Testis (tissue), 5 donors: ENCODE measurements at places on chromosomes 13 and 19. TPM values are rescaled to one million over a fixed set of nuclear protein-coding genes. Genes with fewer than 3 reads are reported as not detected.

DNA sequence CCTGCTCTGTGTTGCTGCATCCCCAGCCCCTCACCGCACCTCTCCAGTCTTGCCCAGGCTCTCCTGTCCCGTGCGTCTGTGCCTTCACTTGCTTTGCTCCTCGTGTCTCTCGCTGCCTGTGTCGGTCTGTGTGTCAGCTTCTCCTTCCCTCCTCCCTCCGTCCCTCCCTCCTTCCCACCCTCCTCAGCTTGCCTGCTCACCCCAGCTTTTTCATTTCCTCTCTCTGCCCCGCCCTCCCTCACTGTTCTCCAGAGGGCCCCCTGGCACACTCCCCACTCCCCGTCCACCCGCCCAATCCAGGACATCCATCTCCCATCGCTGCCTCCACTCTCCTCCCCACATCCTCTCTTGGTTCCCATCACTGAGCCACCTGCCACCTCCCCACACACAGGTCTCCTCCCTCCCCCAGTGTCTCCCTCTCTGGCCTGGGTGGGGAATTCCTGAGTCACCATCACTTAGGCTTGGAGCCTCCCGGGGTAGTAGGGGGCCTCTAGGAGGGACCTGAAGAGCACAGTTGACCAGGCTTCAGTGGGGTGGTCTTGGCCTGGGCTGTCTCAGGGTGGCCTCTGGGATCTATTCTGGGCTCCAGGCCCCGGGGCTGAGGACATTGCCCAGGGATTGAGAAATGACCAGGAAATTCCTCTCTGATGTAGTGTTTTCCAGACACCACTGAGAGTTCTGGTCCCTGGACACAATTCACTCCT, at the start of gene PTGIR:
TSS of gene PTGIR (minus strand) at position 132 of the 704 bp plus-strand sequence. CDS start 864 bp downstream, outside the sequence.
- peak; percentile 48 for DNase-seq

DNA sequence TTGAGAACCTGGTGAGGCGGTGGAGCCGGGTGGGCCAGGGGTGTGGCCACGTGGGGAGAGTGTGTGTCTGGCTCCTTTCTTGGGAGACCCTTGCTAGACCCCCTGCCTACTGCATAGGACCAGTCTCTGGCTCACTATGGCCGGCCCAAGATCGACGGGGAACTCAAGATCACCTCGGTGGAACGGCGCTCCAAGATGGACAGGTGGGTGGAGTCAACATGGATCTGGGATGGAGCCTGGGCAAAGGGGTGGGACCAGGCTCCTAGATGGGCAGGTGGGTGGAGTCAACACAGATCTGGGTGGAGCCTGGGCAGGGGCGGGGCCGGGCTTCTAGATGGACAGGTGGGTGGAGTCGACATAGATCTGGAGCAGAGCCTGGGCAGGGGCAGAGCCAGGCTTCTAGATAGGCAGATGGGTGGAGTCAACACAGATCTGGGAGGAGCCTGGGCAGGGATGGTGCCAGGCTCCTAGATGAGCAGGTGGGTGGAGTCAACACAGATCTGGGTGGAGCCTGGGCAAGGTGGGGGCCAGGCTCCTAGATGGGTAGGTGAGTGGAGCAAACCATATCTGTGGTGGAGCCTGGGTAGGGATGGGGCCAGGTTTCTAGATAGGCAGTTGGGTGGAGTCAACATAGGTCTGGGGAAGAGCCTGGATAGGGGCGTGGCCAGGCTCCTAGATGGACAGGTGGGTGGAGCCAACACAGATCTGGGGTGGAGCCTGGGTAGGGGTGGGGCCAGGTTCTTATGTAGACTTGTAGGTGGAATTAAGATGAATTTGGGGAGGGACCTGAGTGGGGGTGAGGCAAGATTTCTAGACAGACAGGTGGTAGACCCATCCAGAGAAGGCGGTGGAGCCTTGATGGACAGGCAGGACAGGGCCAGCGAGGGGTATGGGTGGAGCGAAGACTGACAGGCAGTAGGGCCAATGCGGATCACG, 56.5 kb downstream of the VAV1 start:
- DNase-seq, result peak; percentile 56

DNA sequence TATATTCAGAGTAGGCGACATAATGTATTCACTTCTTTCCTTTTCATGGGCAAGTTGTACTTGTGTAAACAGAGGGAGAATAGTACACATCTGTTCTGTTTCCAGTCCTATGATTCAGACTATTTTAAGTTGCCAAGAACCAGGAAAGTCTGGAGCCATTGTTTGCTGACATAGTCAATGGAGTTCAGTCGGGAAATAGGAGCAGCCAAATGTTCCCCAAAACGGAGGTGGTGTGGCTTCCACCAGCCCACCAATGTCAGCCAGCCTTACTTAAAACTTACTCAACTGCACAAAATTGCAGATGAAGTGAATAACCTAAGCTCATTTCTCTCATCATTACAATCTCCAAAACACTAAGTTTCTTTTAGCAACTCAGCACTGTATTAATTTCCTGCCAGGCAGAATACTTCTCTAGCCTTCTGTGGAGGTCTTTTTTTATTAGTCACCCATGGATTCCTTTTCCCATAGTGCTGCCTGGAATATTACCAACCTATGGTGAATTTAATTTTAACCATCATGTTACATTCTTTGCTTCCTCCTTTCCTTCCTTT, 22.3 kb upstream of the CSNK1A1L start:
- no peak for DNase-seq

DNA sequence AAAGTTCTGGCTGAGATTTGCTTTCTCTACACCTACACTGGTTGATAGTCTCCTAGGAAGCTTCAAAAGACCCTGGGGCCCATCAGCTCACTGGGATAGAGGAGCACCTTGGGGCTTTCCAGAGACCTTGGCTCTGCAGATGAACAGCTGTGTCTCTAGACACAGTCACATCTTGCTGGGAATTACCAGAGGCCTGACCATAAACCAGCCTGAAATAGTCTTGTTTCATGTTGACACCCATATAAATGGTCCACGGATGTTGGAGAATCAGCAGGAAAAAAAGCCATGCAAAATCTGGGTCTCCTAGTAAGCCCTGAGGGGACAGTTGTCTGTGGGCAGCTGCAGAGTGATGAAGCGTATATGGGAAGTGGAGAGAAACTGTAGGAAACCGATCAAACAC, 207.6 kb downstream of the DNAJC15 start:
- DNase-seq, result no peak

- DNase-seq, result no peak
Measured at GRCh38 chr19:51594774-51595109, 23.7 kb downstream of the ZNF175 start.

GRCh38 chr19:18110609-18111232, 13.1 kb downstream of the MAST3 start:
- no peak for DNase-seq

DNA sequence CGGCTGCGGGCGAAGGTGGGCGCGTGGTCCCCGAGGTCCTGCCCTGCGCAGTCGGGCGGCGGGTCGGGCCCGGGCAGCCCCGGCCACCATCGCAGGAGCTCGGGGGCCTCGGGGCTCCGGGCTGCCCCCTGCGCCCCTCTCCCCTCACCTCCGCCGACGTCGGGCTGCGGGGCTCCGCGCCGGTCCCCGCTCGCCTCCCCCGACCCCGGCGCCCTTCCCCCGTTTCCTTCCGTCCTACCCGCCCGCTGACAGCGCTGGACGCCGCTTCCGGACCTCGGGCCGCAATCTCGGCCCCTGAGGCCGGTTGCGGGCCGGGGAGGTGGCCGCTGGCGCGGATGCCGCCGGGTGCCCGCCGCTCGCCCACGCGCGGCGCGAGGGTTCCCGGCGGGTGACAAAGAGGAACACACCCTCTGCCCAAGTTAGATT, 720 bp downstream of the FARP1 start:
- no peak for DNase-seq

DNA sequence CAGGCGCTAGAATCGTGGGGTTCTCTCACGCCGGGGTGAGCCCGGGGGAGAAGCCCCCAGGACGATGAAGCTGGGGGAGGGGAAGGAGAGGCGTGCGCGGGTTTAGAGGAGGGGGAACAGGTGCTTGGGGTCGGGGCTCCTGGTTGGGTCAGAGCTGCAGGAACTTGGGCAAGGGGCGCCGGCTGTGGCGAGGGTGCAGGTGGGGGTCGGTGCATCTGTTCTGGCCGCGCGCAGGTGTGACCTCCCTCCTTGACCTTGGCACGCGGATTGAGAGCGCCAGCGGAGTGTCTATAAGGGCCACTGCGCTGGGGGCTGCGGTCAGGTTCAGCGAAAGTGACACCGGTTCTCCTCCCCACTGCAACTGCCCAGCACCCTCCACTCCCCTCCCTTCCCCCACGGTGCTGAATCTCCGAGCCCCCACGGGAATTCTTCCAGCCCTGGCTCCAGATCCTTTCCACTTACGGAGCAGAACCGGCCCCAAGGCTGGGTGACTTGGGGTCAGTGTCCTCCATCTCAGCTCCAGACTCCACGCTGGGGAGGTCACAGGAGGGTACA, 618 bp downstream of the TMEM38A start:
- peak; percentile 57 for DNase-seq

DNA sequence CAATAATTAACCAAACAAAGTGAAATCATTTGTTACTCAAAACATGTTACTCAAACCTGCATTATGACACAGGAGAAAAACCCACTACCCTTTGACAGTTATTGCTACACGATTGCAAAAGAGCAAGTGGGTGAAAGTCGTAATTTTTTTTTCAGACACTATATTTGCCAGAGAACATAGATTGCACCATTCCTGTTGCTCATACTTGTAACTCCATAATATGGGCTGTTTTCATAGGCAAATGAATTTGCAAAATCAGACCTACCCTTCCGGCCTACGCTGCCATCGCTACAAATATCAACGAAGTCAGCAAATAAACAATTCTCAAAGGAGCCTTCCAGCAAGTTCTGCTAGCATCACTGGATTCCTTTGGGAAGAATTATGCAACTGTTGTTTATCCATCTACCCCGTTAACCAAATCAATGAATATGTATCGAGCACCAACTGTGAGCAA, 396.5 kb downstream of the IRS2 start:
- no peak for DNase-seq

GRCh38 chr19:23461120-23461519, 65.8 kb upstream of the ZNF91 start:
- no peak for DNase-seq

DNA sequence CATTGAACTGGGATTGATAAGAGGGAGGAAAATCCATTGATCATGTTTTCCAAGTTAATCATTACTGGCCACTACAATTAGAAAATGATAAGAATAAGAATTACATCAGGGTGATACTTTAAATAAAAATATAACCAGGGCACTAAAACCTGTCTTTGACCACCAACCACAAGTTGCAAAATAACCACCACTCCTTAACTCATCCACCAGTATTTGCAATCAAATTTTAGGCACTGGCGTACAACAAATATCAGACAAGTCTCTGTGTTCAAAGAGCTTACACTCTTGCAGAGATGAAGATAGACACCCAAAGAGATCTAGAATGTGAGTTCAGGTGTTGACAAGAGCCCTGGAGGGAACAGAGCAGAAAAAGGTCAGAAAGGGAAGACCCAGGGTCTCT, 514 bp downstream of the CEACAM3 start:
- no peak for DNase-seq

- no peak for DNase-seq
Measured at GRCh38 chr13:78786459-78786858, 127.5 kb upstream of the OBI1 start.

DNA sequence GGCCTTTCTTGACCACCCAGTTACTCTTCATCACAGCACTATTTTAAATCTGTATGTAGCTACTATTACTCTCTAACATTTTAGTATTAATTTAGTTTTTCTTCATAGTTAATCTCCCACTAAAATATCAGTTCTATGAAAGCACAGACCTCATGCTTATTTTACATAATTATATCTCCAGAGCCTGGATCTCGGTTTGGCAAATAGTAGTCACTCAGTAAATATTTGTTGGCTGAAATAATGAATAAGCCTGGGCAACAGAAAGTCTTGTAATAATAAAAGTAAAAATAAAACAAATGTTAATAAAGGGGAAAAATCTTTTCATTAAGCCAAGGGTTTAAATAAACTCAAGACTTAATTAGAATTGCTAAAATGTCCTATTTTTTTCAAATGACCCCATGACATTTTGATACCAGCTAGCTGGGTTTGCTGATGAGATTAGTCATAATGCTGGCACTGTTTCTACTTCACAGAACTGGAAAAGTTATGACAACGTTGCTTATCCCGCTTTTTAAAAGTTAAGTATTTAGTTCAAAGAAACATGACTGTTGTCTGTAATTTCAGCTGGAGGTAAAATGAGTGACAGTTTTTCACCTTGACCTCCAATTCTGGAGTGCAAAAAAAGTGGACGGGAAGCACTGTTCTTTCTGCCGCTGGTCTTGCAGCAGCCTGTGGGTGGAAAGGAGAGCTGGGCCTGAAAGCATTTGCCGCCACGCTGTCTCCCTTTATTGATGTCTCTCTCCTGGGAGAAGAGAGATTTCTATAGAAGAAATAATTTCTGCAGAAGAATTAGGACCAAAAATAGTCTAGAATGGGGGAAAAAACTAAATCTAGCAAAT, 85.2 kb upstream of the SPATA13 start:
- no peak for DNase-seq

DNA sequence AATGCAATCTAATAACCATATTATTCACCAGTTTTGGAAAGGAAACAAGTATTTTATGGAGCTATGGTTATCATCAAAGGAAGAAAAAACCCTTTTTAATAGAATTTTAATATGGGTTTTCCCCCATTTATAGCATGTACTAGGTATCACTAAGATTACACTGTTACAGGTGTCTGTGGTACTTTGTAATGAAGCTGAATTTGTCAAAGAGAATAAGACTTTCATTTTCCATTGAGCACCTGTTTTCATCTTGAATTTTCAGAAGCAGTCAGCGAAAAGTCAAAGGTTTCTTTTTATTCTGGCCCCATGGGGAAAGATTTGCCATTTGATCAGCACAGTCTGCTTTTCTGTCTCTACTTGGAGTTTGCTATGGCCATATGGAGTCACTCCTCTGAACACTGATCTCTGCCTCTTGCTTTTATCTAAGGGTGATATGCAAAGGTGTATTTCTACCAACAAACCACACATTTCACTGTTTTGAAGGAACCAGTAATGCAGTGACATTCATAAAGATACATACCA, 590.0 kb downstream of the DCT start:
- no peak for DNase-seq

- no peak for DNase-seq
Measured at GRCh38 chr13:30871588-30872275, 34.3 kb upstream of the MEDAG start.

DNA sequence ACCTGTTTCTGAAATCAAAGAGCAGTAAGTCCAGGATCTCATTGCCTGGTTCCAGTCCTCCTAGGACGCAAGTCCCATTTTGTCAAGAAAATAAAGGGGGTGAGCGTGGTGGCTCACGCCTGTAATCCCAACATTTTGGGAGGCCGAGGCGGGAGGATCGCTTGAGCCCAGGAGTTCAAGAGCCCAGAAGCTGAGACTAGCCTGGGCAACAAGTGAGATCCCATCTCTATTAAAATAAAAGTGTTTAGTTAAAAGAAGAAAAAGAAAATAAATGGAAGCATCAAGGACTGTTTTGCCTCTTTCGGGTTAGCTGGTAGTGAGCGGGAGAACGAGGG, 344 bp upstream of the HAUS5 start:
- DNase-seq, result no peak

The SACS gene
- total RNA-seq, result 38.2 TPM

The KIR2DL1 gene
- total RNA-seq, result not detected

The NCAN gene
- total RNA-seq, result 3.7 TPM

The SGCG gene
- total RNA-seq, result 2.9 TPM

The FXYD3 gene
- 2.6 TPM for total RNA-seq

The ZNF709 gene
- total RNA-seq, result 8.1 TPM

The SERTM1 gene
- total RNA-seq, result 0.31 TPM

The SUCLA2 gene
- 50.0 TPM for total RNA-seq

The ZNF253 gene
- total RNA-seq, result 10.2 TPM

The SLC25A41 gene
- total RNA-seq, result 3.9 TPM
